H9 (cell line): ENCODE measurements at places on chromosomes 6 and 20.

DNA sequence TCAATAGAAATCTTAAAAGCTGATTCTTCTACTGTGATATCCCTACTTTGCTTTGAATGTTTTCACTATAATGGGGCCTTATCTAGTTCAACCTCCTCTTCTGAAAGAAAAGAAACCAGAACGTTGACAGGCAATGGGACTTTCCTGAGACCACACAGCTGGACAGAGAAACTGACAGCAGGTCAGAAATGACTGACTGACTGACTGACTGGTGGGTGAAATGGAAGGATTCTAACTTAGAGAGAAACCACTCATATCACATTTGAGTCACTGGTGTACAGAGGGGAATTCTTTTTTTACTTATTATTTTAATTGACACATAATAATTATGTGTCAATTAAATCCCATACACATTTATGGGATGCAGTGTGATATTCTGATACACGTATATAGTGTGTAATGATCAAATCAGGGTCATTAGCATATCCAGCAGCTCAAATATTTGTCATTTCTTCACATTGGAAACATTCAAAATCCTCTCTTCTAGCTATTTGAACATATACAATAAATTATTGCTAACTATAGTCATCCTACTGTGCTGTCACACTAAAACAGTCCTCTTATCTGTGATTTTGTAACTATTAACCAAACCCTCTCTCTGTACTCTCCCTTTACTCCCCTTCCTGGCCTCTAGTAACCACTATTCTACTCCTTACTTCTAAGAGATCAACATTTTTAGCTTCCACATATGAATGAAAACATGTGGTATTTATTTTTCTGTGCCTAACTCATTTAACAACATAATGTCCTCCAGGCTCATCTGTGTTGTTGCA, 64.8 kb upstream of the NRSN1 start:
- no peak for DNase-seq

DNA sequence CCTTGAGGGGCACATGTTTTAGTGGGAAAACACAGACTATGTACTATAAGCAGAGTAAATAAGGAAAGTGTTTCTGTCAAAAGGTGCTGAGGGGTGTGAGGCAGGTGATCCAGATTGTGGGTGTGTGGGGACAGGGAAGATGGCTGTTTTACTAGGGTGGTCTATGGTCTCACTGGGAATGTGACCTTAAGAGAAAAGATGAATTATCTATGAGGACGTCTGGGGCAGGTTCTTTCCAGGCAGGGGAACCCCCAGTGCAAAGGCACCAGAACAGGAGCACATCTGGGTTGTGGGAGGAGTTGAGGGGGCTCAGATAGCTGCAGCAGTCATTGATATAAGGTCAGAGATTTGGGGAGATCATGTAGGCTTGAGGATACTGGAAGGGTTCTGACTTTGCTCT, 18.2 kb upstream of the POLR1H start:
- no peak for DNase-seq

- peak; percentile 61 for DNase-seq
Observed at GRCh38 chr6:79813854-79814709, 133.3 kb downstream of the ELOVL4 start.

DNA sequence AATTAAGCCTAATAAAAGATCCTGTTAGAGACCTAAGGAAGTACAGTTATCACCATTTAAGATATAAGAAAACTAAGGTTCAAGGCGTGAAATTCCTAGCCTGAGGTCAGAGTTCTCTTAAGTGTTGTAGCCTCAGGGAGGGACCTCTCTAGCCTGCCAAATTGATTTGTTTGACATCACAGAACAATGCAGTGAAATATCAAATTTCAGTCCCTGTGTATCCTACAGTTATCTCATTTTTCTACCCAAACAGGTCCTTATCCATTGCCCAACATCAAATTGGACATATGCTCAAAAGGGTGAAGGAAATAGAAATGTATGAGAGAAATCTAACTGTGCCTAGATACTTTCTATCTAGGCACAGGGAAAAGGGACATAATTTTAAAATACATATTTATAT, 63.0 kb downstream of the NCOA7 start:
- no peak for DNase-seq

DNA sequence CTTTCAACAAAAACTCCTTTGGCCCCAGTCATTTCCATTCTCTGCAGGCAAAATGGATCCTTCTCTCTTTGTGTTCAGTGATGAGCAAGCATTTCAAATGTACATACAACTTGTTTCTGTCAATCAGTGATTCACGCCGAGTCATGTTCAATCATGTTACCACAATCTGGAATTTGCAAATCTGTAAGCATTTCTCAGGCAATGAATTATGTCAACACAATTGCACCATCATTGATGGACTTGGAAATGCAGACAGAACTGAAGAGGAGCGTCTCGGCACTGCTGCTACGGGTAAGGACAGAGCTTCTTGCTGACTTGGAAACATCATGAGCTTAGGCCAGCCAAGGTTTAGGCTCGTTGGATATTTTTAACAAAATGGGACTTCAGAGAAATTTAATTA, 132.8 kb upstream of the AGPAT4 start:
- no peak for DNase-seq

DNA sequence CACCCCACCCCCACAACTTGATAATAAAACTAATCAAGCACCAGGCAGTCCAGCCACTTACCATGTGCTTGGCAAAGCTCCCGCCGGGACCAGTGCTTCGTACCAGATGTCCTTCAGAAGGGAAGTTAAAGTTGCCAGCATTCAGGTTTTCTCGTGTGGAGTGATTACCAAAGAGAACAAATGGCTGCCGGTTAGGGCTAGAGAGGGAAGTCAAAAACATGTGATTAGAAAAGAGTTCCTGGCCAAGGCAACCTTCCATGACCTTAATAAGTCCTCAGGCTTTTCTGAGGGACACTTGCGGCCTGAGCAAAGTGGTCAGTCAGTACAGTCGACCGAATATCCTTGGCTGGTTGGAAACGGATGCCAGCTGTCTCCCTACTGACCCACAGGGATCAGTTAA, 67.0 kb downstream of the DNAAF9 start:
- DNase-seq: no peak
